Diencephalon (tissue), 1 donor: ENCODE measurements at places on chromosomes 1 and 21. TPM values are rescaled to one million over a fixed set of nuclear protein-coding genes. Genes with fewer than 3 reads are reported as not detected.

Gene HSD3B1
- not detected for total RNA-seq

Gene THEM5
- total RNA-seq: not detected

Gene USH2A
- 1.4 TPM for total RNA-seq

Gene SDE2
- total RNA-seq: 44.5 TPM

Gene PFKFB2
- total RNA-seq: 14.1 TPM

Gene NOS1AP
- total RNA-seq: 7.6 TPM

Gene SHISAL2A
- 0.69 TPM for total RNA-seq

Gene CELA2B
- total RNA-seq: not detected

Gene FAM131C
- 4.6 TPM for total RNA-seq

Gene MARCKSL1
- 264 TPM for total RNA-seq

Gene TFAP2E
- 0.69 TPM for total RNA-seq

Gene HNRNPCL1
- total RNA-seq: not detected

Gene TMEM81
- 3.9 TPM for total RNA-seq

Gene BATF3
- total RNA-seq: 7.4 TPM

Gene PLOD1
- total RNA-seq: 28.8 TPM

Gene PYHIN1
- total RNA-seq: not detected
